ENCODE measurements at places on chromosomes 7 and 10.

GRCh38 chr10:78947226-78947625 is 121.5 kb upstream of the ZMIZ1 start:
- DNase-seq: no peak

DNA sequence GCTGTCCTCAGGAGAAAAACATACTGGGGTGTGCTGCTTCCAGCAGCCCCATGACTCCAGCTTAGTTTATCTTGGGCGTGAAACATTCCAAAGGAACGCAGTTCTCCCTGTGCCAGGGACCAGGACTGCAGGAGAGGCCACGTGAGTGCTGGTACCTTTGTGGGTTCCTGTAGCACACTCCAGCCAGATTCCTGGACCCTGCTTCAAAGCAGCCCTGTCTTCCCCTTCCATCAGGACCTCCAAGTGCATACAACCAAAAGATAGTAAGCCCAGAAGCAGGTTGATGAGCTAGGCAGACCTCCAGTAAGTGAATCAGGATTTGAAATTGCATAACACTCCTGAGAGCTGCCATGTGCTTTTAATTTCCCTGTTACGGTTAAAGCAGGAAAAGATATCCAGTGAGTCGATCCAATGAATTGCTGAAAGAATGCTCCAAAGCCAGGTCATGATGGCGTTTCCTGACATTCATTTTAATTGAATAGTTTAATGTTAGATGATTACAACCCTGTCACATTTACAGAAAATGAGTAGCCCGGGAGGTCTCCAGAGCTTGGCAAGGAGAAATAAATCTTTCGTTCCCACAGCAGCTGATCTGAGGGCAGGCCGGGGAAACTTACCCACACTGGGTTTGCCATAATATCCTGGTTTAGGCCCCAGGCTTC is 38.9 kb upstream of the CPXM2 start:
- DNase-seq: no peak

DNA sequence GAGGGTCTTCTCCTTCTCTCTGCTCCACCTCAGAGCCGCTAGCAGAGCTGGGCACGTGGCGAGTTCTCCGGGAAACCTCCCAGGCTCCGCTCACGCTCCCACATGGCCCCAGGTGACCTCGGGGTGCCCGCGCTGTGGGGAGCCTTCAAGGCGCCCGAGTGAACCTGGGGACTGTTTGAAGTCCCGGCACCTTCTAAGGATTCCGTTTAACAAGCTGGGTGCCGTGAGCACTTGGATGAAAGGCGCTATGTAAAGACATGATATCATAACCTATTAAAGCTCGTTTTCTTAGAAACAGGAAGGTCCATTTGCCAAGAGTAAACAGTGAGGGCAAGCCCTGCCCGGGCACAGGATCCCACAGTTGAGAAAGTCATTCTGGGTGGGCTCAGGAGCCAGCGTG is 15.8 kb upstream of the MYL10 start:
- DNase-seq: no peak

GRCh38 chr10:75038335-75038734 is 73.1 kb upstream of the SAMD8 start:
- no peak for DNase-seq

DNA sequence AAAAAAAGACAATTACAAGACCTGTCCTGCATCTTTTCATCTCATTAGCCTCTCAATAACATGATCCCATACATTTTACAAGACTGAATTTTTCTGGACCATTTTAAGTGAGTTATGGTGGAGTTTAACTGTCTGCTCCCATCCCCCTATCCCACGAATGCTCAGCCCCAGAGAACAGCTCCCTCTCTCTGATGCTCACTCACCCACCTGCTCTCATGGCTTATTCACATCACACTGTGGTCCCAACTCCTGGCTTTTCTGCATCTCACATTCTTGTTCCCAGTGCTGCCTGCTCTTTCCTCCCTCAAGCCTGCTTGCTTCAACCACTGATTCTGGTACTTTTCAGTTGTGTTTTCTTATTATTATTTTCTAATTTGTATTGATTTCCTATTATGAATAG is 20.4 kb upstream of the CCSER2 start:
- DNase-seq: no peak
